Neuronal stem cell (in vitro differentiated cells): ENCODE measurements at places on chromosomes 3 and 15.

DNA sequence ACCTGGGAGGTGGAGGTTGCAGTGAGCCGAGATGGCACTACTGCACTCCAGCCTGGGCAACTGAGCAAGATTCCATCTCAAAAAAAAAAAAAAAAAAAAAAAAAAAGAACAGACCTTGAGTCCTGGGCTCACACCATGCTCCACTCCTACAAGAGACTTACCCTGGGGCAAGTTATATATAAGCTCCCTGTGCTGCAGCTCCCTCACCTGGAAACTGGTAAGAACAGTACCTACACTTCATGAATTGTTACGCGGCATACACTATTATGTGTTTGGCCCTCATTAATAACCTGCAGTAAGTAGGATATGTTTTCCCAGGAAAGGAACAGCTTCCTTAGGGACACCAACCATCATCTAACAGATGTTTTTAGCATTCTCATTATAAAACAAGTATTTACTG is 119.6 kb downstream of the FMN1 start:
- no peak for DNase-seq

GRCh38 chr3:109171479-109171878 is 35.0 kb downstream of the C3orf85 start:
- DNase-seq = no peak

DNA sequence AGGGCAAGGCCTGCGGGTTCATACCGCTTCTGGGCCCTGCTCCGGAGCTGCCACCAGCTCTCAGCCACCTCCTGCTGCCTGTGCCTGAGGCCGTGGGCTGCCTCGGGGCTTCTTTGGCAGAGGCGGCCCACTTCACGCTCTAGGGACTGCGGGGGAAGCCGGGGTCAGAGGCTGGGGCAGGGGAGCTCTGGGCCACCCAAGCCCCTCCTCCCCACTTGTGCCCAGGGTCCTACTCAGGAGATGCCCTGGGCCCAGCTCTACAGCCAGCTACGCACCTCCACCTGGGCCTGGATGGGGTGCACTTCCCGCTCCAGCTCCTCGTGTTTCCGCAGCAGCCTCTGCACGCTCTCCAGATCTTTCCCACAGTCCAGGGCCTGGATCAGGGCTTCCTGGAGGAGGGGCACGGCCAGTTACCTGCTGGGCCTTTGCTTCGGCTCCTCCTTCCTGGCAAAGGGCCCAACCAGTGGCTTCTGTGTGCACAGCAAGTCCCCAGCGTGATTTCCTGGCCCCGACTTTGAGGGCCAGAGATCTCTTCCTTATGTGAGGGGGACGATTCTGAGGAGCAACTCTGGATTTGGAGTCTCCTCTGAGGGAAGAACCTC is 24.0 kb downstream of the PLA2G4B start:
- no peak for DNase-seq

DNA sequence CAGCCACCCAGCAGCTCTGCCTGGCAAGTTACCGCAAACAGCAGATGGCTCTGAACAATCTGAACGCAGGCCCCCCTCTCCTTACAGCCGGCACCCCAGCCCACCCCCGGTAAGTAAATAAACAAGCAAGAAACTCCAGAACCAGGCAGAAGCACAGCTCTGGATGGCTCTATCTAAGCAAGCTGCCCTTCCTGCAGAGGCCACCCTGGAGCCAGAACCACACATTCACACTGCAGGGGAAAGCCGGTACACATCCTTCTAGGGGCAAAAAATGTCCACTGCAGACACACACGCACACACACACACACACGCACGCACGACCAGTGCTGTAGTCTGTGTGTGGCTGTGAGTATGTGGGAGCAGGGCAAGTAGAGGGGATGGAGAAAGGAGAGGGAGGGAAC is 63.9 kb downstream of the ADCY5 start:
- DNase-seq = no peak

- DNase-seq = no peak
Observed at GRCh38 chr15:67607959-67608637, 65.6 kb downstream of the MAP2K5 start.

GRCh38 chr3:60185161-60185560 is 1066.1 kb downstream of the FHIT start:
- DNase-seq = no peak

- no peak for DNase-seq
Observed at GRCh38 chr15:86935841-86936240, 856.2 kb downstream of the AGBL1 start.
